ENCODE measurements at places on chromosomes 5 and 9. TPM values are rescaled to one million over a fixed set of nuclear protein-coding genes. Genes with fewer than 3 reads are reported as not detected.

DNA sequence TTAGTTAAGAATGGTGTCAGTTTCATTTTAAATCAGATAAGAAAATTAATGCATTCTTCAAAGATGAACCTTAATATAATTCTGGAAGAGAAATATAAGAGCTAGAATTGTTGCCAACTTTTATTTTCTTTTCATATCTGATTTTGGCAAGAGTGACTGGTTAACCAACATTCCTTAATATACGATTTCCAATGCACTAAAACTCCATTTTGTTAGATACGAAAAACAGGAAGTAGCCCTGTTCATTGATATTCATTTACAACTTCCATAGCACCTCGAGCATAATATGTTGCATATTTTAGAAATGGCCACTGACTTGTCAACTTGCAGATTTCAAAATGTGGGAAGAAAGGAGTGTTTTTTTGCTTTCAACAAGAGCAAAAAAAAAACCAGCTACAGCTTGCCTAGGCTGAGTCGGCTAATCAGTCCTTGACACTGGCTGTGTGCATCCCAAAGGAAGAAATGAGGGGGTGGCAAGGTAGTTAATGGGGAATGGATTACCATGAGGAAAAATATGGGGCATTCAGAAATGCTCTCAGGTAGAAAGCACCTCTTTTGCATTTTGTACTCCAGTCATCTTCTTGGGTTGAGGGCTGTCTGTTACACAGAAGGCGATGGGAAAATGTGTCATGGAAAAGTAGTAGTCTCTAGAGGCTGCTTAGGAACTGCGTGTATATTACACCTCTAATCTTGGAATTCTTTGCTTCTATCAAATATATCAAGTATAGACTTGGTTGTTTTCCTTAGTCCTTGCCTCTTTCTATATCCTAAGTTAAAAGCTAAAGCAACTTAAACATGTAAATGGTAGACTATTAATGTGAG, 3.9 kb downstream of the MAP3K1 start:
- DNase-seq: no peak

The GLRA1 gene
- not detected for total RNA-seq

The PRSS3 gene
- total RNA-seq: not detected

The FAM163B gene
- not detected for total RNA-seq

- no peak for DNase-seq
These were observed 174.2 kb downstream of the OXCT1 start for GRCh38 chr5:41695920-41696582.

DNA sequence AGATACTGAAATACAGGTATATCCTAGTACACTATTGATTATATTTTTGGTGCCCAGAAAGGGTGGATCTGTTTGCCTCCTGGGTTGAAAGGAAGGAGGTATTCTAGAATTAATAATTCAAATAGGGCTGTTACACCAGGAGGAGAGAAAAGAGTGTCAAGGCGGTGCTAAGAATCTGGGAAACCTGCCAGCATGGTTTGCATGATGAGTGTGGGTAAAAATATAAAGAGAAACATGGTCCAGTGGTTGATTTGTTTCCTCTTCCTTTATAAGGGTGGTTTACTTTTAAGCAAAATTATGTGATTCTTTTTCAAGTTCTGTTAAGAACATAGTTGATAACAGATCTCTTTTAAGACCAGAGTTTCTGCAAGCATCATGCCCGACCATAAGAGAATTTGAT, 69.4 kb upstream of the NFIB start:
- DNase-seq: no peak

DNA sequence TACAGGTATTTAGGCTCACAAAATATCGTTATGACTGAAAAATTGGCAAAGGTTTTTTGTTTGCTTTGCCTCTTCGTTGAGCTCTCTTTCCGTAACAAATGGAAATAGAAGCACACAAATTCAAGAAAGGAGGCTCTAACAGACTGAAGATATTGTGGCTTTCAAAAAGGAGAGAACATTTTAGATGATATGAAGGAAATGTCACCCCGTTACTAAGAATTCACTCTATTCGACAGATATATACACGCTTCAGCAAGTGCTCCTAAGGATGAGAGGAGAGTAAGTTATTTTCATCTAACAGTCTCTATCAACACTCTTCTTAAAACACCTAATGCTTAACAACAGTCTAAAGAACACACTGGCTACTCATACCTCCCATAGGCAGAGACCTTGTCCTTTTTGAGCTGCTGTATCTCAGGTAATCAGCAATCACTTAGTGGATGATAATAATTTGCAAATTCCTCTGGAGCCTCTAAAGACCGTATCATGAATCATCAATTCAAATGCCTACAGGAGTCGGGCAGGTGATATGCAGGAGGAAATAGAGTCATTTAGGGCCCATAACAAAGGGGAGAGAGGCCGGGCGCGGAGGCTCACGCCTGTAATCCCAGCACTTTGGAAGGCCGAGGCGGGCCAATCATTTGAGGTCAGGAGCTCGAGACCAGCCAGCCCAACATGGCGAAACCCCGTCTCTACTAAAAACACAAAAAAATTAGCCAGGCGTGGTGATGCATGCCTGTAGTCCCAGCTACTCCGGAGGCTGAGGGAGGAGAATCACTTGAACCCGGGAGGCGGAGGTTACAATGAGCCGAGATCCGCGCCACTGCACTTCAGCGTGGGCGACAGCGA, 1.4 kb upstream of the HSDL2 start:
- peak; percentile 43 for DNase-seq

The CDH6 gene
- total RNA-seq: 6.8 TPM

The SETD9 gene
- total RNA-seq: 2.3 TPM

DNA sequence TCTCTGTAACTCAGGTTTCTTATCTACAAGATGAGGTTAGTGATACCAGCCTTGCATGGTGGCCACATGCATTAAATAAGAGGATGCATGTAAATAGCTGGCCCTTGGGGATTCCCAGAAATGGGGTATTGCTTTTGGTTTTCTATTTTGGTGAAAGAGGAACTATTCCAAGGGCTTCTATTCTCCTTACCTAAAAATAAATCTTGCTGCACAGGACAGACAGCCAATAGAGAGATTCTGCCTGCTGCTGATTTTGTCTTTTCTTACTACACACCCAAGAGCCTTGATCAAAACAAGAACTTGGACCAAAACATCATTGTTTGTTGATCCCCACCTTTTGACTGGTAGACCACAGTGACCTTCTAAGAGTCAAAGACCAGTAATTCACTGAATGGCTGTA, 161.8 kb downstream of the PJA2 start:
- no peak for DNase-seq

The ADCY2 gene
- 9.0 TPM for total RNA-seq

DNA sequence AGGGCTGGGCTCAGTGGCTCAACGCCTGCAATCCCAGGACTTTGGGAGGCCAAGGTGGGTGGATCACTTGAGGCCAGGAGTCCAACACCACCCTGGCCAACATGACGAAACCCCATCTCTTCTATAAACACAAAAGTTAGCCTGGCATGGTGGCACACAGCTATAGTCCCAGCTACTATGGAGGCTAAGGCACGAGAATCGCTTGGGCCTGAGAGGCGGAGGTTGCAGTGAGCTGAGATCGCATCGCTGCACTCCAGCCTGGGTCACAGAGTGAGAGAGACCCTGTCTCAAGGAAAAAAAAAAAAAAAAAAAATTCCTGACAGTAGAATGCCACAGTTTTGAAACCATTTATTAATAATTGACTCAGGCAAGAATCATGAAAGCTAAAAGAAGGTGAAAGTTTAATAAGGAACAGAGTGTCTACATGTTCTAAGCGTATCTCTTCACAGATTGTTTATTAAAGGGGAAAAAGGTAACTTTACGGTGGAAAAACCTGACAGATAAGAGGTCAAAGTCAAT, 5.7 kb upstream of the PTGR1 start:
- no peak for DNase-seq

- no peak for DNase-seq
These were observed 17.8 kb upstream of the ERMP1 start for GRCh38 chr9:5850724-5851122.

- no peak for DNase-seq
These were observed 18.6 kb downstream of the MED10 start for GRCh38 chr5:6359555-6360322.

The CDC20B gene
- 0.24 TPM for total RNA-seq

GRCh38 chr9:109875495-109876129, 95.6 kb downstream of the PALM2AKAP2 start:
- no peak for DNase-seq

The PPP3R2 gene
- not detected for total RNA-seq

GRCh38 chr5:173281910-173282309, 46.3 kb downstream of the STC2 start:
- DNase-seq: no peak

The GZMA gene
- total RNA-seq: 0.99 TPM

GRCh38 chr9:98804083-98804482, 3.4 kb upstream of the GALNT12 start:
- no peak for DNase-seq

The TLN1 gene
- 344 TPM for total RNA-seq

The BHMT2 gene
- 9.8 TPM for total RNA-seq

GRCh38 chr9:94817291-94818177, 91.0 kb downstream of the AOPEP start:
- no peak for DNase-seq

DNA sequence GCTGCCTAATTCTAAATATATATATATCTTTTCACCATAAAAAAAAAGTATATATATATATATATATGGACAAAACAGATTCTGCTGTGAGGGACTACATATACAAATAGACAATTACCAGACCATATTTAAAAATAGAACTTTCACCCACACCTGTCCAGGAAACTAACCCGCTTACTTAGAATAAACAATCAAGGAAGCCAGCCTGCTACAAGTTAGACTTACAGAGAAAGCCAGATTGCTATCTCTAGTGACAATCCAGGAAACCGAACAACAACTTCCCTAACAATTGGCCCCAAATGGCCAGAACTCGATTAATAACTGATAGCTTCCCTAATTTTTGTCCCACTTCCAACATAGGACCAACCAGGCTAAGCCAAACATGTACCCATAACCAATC, 5.9 kb downstream of the GLDC start:
- DNase-seq: no peak

The NCS1 gene
- 10.3 TPM for total RNA-seq

The ANKRD18B gene
- not detected for total RNA-seq

The CTNNA1 gene
- 263 TPM for total RNA-seq

DNA sequence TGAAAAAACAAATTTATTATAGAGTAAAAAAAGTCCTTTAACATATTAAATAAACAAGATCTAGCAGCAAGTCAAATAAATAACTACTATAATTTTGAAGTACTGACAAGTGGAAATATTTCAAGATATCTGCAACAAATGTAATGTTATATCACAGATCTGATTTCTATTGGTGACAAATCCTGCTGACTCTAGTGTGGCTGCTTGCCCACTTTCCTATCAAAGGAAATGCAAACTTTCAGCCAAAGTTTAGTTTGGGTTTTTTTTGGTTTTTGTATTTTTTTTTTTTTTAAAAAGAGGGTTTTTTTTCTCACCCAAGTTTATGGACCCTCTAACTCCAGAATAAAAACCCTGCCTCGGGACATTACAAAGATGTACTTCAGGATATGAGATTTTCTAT, 12.9 kb downstream of the ADRA1B start:
- DNase-seq: no peak

GRCh38 chr9:36551129-36551528, 21.6 kb upstream of the MELK start:
- DNase-seq: no peak

The SLC1A1 gene
- 1.3 TPM for total RNA-seq

DNA sequence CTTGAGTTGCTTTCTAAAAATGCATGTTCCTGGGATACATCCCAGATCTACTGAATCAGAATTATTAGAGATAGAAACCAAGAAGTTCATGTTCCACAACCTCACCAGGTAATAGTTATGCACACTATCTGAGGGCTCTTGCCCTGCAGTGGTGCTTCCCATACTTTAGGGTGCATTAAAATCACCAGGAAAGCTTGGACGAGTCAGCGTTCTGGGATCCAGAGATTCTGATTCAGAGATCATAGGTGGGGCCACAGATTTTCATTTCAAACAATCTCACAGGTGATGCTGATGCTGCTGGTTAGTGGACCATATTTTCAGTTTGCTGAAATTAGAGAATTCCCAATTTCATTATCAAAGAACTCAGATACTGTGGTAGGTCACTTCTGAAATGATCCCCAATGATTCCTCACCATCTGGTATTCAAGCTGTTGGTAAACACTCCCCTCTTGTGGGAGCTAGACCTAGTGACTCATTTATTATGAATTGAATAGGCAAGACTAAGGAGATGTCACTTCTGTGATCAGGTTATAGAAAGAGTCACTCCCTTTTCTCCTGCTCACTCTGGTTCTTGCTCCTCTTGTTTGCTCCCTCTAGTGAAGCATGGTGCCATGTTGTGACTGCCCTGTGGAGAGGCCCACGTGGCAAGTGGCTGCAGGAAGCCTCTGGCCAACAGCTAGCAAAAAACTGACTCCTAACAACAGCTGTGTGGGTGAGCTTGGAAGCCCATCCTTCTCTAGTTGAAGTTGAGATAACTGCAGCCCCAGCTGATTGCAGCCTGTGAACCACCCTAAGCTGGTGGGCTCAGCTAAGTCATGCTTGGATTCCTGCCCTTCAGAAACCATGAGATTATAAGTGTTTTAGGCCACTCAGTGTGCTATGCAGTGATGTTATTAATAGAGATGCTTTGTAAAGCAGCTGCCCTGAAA, 59.8 kb downstream of the SH3TC2 start:
- DNase-seq: no peak

The AK8 gene
- 3.0 TPM for total RNA-seq

The PGM5 gene
- 16.2 TPM for total RNA-seq

- DNase-seq: no peak
These were observed 147.6 kb downstream of the NR2F1-AS1 start for GRCh38 chr5:93433422-93433821.

DNA sequence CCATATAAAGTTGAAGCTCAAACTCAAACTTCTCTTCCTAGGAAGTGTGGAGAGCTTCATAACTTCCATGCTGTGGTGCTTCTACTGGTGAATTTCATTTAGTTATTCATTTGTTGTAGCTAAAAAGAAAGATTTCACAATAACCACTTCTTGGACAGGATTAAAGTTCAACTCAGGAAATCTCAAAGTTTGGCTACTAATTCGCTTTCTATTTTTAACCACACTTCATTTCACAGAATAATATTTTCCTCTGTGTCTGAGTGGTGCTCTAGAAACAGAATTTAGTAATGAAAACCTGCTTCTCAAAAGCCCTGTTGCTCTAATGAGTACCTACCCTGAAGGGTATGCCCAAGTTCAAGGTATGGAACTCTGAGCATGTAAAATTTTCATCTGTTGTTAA, 73.9 kb downstream of the ACTBL2 start:
- no peak for DNase-seq

DNA sequence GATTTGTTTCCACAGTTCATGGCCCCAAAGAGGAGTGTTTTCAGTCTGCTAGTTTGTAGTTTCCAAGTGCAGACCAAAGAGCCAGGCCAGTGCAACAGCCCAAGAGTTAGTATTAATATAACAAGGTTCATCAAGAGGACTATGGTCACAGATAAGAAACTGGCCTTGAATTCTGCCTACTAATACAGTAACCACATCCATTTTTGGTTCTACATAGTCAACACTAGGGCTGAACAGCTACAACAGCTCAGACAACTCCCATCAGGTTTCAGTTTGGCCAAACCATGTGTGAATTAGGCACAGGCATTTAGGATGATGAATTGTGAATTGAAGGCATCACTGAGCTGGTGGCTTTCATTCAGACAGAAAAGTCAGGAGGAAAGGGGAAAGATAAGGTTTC, 13.8 kb upstream of the UBQLN1 start:
- DNase-seq: no peak

The KIF24 gene
- total RNA-seq: 1.4 TPM

- DNase-seq: no peak
These were observed 30.7 kb downstream of the OR2V1 start for GRCh38 chr5:181100121-181100875.

The POLR3G gene
- total RNA-seq: 0.92 TPM

Measured in ovary (tissue), 10 donors.